ENCODE measurements at places on chromosomes 3 and 15.
A peak's percentile ranks its signal among the peaks of the same experiment; 100 is the strongest.

GRCh38 chr15:92605225-92605944 is 50.2 kb downstream of the FAM174B start:
- no peak for DNase-seq

- DNase-seq, result peak; percentile 16
These were observed 126.9 kb downstream of the LRRK1 start for GRCh38 chr15:101045835-101046691.

GRCh38 chr3:108972482-108972881 is 18.8 kb upstream of the GUCA1C start:
- no peak for DNase-seq

- DNase-seq, result no peak
These were observed 3.5 kb upstream of the SPG11 start for GRCh38 chr15:44667039-44667360.

- DNase-seq, result no peak
These were observed 42.9 kb downstream of the HAPLN3 start for GRCh38 chr15:88852476-88852875.

GRCh38 chr3:108546247-108546646 is 35.9 kb upstream of the MYH15 start:
- DNase-seq, result no peak

DNA sequence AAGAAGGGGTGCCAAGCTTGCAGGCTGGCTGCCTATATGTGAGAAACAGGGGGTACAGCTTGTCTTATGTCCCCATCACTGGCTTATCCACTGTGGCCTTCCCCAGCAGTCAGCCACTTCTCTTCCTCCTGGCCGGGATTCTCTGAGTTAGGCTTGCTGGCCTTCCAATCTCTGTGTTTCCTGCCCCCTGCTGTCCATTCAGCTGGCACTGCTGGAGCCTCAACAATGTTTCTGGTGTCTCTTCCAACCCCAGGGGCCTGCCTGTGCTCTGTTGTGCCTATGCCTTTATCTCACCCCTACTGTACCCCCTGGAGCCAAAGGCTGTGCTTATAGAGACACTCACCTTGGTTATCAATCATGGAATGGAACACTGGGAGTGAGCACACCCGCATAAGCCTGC is 36.5 kb downstream of the ANAPC13 start:
- no peak for DNase-seq

GRCh38 chr15:88032787-88033186 is 223.8 kb downstream of the NTRK3 start:
- DNase-seq, result no peak

DNA sequence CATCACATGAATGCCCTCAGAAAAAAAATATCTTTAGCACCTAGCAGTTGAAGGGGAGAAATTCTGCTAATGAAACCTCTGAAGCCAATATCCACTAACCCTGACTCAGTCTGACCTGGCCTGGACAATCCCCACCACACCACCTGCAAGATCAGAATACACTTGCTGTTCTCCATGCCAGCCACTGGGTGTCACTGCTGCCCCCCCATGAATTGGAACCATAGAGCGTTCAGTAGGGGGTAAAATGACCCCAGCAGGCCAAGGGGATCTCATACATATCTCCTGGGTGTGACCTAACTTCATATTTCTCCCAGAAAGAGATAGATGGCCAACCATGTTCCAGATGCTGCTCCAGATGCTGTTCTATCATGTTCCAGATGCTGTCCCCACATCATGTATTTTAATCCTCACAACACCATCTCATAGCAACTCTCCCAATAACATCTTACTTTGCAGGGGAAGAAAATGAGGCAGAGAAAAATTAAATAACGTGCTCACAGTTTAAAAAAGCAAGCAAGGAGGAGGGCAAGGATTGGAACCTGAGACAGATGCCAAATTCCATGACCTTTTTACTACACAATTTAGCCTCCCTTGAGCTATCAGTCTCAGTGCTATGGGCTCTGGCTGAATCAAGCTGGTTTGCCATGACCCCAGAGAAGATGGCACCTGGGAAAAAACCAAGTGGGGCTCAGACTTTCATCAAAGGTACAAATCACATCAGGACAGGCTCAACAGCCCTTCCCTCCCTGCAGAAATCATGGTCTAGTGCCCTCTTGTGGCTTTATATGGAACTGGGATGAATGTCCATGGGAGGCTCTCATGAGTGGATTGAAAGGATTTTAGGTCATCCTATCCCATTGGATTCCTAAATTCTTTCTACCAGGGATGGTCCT is 12.4 kb downstream of the NTRK3 start:
- DNase-seq, result no peak

DNA sequence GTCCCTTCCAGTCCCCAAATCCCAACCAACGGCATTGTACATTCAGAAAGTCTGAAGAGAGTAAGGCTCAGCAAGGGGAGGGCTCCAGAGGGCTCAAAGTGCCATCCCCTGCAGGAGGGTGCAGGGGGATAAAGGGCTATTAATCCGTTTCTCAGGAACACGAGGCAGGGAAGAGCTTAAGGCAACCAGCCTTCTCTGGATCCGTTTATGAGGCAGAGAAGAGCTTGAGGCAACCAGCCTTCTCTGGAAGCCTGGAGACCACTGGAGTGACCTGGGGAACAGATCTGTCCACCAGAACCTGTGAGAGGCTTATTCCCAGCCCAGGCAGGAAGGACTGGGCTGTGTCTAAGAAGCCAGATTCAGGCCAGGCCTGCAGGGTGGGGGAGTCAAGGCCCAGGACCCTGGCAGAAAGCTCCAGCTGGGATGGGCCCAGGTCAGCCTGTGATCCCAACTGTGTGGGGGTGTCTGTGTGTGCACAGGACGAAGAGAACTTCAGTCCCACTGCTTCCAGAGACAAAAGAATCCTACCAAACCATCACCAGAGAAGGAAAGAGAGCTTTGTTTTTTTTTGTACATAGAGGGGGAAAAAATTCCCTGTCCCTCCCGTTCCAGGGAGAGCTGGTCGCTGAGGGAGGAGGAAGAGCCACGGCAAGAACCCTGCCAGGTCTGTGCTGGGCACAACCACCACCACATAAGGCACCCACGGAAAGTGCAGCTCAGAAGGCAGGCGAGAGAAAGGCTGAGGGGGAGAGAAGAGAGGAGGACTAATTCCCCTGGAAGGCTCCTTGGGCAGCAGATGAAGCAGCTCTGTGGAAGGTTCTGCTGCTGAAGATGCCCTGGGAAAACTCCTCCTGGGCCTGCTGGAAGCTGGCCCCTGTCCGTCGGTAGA is 1.6 kb upstream of the ULK3 start:
- DNase-seq, result no peak

- DNase-seq, result no peak
These were observed 252.2 kb upstream of the TBL1XR1 start for GRCh38 chr3:177449360-177450006.

GRCh38 chr3:32667072-32667582 is 17.9 kb upstream of the CNOT10 start:
- no peak for DNase-seq

DNA sequence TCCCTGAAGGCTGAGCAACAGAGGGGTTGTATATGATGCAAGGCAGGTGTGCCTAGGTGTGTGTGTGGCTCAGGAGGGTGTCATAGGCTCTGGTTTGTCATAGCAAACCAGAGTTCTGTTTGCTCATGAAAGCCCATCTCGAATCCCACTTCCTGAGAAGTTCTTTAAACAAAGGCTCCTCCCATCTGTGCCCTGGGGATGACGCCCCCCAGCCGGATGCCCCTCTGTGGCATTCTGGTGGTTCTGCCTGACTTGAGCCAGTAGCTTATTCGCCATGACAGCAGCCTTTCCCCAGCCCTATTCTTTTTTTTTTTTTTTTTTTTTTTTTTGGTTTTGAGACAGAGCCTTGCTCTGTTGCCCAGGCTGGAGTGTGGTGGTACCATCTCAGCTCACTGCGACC is 45.4 kb downstream of the PDIA5 start:
- DNase-seq, result no peak

- no peak for DNase-seq
These were observed 138.8 kb downstream of the LRRK1 start for GRCh38 chr15:101057841-101058407.

- DNase-seq, result peak; percentile 44
These were observed 129.0 kb downstream of the RPL22L1 start for GRCh38 chr3:170740726-170741591.

GRCh38 chr3:197736010-197736490 is 654 bp downstream of the RUBCN start:
- no peak for DNase-seq

- DNase-seq, result no peak
These were observed 30.7 kb downstream of the MAP2K5 start for GRCh38 chr15:67573194-67573593.

DNA sequence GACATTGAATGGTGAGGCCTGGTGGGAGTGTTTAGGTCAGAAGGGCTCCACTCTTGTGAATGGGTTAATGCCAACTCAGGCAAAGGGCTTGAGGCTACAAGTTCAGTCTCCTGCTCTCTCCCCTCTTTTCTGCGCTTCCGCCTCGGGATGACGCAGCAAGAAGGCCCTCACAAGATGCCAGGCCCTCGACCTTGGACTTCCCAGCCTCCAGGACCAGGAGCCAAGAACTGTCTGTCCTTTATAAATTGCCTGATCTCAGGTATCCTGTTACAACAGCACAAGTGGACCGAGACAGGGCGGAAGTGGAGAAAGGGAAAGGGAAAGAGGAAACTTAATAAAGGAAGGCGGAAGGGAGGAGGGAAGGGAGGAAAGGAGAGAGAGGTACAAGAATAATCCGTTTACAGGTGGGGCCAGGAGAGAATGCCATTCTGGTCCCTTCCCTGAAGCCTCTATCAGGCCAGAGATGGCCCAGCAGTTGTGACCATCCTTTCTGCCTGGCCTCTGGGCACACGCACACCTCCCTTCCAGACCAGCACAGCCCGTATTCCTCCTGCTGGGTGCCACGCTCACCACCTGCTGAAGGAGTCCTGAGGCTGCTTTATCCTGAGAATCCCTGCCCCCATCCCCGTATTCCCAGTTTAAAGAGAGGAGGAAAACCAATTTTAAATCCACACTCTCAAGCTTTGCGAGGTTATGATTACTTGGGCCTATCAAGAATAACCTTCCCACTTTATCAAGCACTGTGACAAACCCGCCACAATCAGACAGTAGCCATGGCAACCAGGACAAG is 64.2 kb downstream of the OXNAD1 start:
- DNase-seq, result peak; percentile 34

DNA sequence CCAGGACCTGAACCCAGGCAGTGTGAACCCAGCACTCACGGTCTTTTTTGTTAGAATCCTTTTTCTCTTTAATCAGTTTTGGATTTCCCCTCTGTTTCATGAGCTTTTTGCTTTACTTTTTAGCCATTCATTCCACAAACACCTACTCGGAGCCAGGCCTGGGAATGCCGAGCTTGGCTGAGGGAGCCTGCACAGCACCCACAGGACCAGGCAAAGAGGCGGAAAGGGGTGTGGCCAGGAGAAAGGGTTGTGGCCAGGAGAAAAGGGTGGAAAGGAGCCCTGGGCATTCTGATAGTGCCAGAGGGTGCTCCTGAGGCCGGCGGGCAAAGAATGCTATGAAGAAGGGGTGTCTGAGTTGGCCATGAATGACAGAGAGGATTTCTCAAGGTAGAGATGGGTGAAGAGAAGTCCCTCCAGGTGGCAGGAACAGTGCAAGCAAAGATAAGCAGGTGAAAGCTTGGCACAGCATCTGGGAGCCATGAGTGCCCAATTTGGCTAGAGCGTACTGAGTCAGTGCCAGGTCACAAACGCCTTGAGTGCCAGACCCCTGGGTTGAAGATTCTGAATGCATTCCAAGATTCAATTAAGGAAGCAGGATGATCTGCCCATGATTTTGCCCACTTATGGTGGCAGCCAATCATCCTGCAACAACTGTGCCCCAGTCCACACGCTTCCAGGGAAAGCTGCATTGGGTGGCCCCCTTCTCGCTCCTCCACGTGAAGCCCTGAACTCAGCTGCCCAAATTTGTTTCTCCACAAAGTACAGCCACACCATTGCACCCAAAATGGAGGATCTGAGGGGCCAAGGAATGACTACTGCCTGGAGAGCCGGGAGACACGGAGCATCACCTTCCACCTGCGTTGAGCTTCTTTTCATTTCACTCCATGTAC is 157.2 kb downstream of the XXYLT1 start:
- no peak for DNase-seq

DNA sequence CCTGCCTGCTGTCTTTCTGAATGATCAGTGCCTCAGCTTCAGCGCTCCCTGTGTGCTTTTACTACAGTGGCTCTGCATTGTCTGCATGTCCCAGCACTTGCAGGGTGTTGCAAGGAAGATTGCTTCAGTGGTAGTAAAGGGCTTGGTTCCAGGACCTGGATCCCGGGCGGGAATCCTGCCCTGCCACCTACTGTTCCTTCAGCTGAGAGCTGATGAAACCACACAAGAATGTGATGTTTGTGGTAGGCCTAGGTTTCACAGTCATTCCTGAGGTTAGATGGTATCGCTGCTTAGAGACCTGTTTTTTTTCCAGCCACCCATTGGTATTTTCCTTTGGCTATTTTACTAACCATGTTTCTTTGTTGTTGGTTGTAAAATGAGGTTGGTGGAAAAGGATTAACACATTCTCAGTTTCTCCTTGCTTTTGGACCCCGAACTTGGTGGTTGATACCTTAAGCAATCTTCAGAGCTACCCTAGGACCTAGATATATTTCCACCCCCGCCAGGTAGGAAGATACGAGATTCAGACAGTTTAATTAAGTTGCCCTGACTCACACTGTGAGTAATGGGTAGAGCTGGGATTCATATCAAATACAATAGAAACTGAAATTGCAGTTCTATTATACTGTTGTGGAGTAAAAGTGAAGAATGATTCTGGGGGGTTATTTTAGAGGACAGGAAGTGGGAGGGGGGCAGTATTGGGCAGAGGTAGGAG is 11.4 kb downstream of the GPR87 start:
- DNase-seq, result peak; percentile 26

- no peak for DNase-seq
These were observed 535 bp downstream of the MCTP2 start for GRCh38 chr15:94231723-94232468.

GRCh38 chr15:74041777-74042435 is 40.4 kb downstream of the GOLGA6A start:
- no peak for DNase-seq

- DNase-seq, result no peak
These were observed 11.0 kb downstream of the TSPAN3 start for GRCh38 chr15:77059786-77060361.

DNA sequence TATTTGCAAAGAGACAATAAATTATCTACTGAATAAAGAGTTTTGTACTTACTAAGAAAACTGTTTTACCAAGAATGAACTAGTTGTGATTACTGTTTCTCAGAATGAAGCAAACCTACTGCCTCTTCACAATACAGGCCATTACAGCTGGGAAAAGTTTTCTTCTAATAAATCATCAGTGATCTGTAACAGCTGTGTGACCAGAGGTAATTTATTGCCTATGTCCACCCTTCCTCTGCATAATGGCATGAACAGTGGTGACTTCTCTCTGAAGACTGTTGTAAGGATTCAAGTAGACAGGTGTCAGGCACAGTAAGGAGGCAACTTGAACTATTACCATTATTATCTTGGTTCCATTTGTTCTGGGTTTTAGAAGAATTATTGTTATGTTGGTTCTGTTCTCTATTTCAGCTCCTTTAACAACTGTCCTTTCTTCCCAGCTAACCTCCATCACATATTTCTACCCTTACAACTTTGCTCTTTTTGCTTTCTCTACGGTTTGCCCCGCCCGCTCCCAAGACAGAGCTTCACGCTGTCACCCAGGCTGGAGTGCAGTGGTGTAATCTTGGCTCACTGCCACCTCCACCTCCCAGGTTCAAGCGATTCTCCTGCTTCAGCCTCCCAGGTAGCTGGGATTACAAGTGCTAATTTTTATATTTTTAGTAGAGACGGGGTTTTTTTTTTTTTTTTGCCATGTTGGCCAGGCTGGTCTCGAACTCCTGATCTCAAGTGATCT is 51.5 kb downstream of the PRKAR2A start:
- no peak for DNase-seq
